ENCODE measurements at places on chromosomes 1 and 21.

- DNase-seq = no peak
These were observed 105.1 kb downstream of the NMNAT2 start for GRCh38 chr1:183313063-183313462.

GRCh38 chr1:17141441-17142197, 22.4 kb upstream of the PADI2 start:
- no peak for DNase-seq

DNA sequence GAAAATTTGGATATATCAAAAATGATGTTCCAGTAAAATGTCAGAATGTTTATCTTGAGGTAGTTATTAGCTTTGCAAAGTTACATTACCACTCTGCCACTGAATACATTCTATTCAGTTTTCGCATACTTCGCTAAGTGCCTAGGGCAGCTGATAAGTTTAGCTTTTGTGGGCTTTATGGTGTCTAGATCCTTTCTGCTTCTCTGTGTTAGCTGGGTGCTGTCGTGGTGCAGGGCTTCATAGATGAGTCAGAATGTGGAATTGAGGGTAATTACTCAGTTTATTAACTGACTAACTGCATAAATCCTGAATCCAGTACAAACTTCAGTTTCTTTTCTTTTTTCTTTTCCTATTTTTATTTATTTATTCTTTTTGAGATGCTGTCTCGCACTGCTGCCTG, 21.5 kb downstream of the NCAM2 start:
- peak; percentile 8 for DNase-seq

DNA sequence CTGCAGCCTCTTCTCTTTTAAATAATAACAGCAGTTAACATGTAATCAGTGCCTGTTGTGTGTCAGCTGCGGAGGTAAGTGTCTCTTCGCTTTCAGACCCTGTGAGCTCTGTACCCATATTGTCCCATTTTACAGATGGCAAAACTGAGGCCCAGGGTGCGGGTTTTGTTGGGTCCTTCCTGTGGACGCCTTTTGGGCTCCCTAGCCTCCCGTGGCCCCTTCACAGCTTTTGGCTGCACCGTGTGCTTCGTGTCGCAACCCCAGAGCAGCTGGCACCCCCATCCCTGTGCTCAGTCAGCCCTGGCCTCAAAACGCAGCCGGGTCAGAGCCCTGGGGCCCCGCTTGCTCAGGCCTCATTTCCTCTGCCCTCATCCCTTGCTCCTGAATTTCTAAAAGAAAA, 53.8 kb downstream of the TLR5 start:
- DNase-seq = no peak

DNA sequence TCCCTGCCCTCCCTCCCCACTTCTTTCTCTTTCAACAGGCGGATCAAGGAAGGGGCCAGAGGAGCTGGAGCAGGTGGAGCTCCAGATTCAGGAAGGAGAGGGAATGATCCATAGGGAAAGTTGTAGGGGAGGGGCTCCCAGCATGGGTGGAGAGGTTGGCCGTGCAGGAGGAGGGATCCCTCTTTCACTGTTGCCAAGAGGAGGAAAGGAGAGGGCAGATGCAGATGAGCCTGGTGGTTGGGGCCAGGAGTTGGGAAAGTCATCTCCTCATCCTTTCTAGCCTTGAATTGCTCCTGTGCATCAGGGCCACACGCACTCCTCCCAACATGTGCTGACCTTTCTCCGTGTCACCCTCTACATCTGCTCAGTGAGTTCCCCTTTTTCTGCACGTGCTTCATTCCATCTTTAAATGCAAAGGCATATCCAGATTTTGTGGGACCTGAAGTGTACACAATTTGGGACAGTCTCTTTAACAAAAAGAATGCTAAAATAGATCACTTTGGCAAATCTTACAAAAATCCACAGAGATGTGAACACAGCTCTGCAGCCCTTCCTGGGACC, 32.4 kb downstream of the ZBTB18 start:
- no peak for DNase-seq

DNA sequence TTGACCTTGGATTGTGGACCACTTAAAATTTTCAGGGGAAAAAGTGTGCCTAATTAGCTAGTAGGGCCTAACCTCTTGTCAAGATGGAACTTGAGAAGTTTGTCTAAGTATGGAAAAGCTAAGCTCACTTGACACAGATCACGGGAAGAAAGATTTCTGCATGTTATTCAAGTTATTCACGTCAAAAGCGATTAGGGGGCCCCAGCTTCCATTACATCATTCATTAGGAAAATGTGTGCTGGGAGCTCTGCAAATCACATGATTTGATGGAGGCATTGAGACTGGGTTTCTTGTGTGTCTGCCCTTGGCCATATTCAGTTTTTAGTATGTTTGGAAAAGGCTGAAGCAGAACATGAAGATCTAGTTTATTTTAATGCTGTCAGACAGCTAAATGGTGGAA, 15.5 kb upstream of the POGZ start:
- DNase-seq = no peak

- DNase-seq = no peak
These were observed 86.6 kb downstream of the KIRREL1 start for GRCh38 chr1:158080066-158080465.

GRCh38 chr1:180988253-180988752, 34.4 kb downstream of the STX6 start:
- peak; percentile 47 for DNase-seq

DNA sequence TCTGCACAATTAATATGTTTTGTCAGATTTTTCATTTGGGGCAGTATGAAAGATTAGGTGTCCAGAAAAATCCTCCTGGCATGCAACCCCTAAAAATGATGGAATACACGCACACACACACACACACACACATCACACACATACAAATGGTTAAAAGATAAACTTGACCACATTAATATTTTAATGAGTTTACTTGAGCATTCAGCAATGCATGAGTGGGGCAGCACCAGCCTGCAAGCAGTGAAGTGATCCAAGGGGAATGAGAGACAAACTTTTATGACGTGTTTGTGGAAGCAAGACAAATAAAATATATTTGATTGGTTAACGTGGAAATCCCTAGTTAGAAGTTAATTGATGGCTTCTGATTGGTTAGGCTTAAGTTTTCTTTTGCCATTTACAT, 29.1 kb upstream of the SOAT1 start:
- DNase-seq = no peak

DNA sequence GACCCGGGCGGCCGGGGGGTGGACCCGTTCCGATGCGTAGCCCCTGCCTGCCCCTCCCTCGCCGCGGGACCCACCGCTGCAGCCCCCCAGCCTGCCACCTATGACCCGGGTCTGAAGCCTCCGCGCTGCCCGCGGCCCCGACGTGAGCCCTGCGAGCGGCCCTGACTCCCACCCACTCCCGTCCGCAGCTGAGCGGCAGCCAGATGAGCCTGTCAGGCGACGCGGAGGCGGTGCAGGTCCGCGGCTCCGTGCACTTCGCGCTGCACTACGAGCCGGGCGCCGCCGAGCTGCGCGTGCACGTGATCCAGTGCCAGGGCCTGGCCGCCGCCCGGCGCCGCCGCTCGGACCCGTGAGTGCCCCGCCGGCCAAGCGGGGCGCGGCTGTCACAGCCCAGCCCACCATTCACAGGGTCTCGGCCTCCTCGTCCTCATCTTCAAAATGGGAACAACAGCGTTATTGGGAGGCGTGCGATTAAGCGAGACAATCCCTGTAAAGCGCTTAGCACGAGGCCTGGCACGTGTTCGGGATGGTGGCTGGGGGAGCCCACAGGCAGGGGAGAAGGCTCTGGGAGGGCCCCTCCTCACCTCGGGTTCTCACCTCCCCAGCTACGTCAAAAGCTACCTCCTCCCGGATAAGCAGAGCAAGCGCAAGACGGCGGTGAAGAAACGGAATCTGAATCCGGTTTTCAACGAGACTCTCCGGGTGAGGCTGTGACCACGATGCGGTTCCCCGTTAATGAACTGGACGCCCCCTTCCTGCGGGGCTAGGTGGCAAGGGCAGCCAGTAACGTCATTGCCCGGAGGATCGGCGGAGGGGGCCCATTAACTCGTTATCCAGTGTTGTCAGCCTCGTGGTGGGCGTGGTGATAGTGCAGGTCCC, 8.2 kb downstream of the SYTL1 start:
- peak; percentile 59 for DNase-seq

GRCh38 chr1:241332037-241332409, 25.0 kb downstream of the RGS7 start:
- no peak for DNase-seq

- DNase-seq = no peak
These were observed 65.2 kb upstream of the TMPRSS15 start for GRCh38 chr21:18468790-18469189.

DNA sequence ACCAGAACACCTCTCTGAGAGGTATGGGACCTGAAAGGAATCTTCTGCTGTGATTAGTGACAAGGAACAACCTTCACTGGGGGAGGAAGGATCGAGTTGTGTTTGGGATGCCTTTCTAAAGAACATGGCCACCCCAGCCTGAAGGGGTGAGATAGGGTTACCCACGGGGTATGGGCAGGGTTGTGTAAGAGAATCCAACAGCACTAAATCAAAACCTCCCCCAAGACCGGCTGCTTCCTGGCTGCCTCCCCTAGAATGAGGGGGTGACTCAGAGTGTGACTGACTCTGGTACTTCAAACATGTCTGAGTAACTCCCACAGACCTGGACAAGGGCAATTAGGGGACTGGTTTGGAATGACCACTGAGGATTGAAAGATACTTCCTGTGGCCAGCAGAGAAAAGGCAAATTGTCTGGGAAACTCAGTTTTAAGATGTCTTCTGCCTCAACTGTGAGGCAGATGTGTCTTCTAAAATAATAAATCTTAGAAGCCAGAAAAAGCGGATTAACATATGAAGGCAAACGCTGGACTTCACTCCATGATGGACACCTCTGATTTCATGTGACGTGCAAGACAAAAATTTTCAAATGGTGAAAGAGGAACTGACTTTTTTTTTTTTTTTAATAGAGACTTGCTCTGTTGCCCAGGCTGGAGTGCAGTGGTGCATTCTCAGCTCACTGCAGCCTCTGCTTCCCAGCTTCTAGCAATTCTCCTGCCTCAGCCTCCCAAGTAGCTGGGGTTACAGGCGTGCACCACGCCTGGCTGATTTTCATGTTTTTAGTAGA, 6.7 kb upstream of the PTPN14 start:
- DNase-seq = peak; percentile 83

GRCh38 chr1:40895601-40896000, 33.4 kb upstream of the CITED4 start:
- DNase-seq = no peak

DNA sequence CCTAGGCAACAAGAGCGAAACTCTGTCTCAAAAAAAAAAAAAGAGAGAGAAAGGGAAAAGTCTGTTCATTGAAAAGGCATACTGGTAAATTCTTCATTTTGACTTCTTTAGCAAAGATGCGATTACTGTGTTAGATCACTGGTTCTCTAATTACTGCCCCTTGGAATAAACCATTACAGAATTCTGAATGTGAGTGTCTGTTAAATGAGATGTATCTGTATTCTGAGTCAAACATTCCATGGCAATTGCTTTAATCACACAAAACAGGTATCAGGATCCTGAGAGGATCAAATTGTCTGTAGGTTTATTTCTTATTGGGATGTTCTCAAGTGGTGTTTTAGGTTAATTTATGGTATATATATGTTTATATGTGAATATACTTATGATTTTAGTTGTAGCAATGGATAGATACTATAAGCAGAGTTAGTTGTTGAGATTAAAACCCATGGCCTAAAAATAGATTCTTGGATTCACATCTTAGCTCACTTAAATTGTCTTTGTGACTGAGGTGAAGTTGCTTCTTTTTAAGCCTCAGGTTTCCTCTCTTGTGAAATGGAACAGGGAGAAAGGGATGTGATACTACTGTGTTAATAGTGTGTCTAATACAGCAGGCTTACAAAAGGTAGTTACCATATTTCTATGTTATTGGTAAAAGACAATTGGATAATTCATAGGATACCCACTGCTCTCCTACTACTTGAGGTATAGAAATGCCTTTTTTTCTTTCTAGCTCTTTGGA, 16.2 kb downstream of the SRRM1 start:
- no peak for DNase-seq

- no peak for DNase-seq
These were observed 231.5 kb downstream of the KCNT2 start for GRCh38 chr1:196376630-196377328.

- DNase-seq = no peak
These were observed 23.6 kb upstream of the APOBEC4 start for GRCh38 chr1:183676586-183677189.

DNA sequence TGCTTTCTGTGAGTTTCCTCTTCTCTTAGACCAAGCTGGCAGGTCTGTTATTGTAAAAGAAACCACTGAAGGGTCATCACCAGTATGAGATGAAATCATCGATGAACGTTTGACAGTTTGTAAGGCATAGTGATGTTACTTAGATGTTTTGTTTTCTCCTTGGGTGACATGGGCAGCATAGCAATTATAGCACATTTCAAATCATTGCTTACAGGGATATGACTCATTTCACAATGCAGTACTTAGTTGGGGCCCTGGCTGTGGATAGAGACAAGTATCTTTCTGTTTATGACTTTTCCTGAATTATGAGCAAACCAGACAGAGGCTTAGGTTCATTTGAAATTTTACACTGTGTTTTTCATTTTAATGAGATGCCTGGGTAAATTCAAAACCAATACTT, 313.0 kb downstream of the RWDD3 start:
- DNase-seq = no peak

DNA sequence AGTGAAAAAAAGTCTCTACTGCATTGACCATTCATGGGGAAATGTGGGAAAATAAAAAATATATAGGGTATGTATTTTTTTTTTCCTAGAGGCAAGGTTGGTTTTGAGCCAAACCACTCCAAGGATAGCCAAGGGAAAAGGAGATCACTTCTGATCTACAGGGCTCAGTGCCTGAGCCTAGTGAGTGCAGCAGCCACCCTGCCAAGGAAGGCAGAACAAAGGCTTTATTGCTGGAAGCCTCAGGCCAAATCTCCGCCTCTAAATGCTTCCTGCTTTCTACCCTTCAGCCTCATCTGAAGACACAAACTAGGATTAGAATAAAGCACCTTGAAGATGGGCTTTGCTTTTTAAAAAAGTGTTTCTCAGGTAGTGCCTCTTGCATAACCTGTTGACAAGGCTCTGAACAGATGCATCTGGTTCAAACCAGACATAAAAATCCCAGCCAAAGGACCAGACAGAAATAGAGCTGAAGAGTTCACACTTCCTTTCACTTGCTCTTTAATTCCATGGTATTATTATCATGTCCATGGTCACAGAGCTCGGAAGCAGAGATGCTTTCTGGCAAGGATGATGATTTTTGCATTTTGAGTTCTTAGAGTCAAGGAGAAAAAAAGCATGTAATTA, 10.5 kb downstream of the C1orf115 start:
- peak; percentile 9 for DNase-seq

DNA sequence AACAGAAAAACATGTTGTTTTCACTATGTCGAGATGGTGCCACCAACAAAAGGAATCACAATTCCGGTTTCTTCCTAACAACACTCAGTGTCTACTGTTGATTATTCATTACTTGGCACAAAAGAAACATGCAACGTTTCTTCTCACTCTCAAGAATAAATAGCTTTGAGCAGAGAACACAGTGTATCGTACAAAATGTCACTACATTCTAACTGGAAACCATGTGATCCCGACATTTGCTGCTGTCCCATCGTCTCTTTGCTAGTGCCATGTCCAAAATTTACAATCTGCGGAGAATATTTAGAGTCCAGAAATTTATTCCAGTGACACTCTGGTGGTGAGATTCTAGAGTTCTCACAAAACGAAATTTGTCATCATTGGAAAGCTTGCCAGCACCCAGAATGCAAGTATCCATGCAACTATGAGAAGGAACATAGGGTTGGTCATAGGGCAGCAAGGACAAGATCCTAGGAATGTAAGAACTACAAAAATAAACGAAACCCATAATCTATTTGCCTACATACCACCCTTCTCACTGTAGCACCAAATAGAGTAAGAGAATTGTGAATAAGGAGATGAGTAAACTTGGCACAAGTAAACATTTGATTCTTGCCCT, 505.1 kb downstream of the LTN1 start:
- no peak for DNase-seq

Data from astrocyte of the spinal cord (primary cell).